ENCODE measurements at places on chromosomes 16 and 17.

GRCh38 chr16:51355875-51356274 lies 204.8 kb upstream of the SALL1 start:
- DNase-seq: no peak

- DNase-seq: no peak
Measured at GRCh38 chr17:33647956-33648355, 354.9 kb upstream of the ASIC2 start.

GRCh38 chr17:73495641-73496040 lies 148.6 kb downstream of the SDK2 start:
- no peak for DNase-seq

DNA sequence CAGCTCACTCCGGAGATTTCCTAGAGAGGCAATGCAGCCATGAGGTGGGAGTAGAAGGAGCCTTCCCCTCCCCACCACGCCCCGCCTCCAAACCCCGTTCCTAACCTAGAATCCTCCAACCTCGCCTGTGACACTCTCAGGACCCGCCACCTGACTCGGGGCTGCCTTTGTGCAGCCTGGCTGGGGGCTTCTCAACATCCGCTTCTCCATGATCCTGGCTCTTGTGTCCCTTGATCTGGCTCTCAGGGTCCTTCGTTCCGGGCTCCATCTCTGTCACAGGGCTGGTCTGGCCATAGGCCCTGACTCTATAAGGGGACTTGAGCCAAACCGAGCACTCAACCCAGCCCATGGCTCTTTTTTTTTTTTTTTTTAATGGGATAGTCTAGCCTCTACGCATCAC lies 24.3 kb downstream of the CDRT15 start:
- no peak for DNase-seq

All from activated T-cell treated with anti-CD3 and anti-CD28 coated beads for 24 hours (primary cell).